Right atrium auricular region (tissue), 2 donors: ENCODE measurements at places on chromosomes 5 and 9. TPM values are rescaled to one million over a fixed set of nuclear protein-coding genes. Genes with fewer than 3 reads are reported as not detected.

Gene OR13C3
- not detected for total RNA-seq

DNA sequence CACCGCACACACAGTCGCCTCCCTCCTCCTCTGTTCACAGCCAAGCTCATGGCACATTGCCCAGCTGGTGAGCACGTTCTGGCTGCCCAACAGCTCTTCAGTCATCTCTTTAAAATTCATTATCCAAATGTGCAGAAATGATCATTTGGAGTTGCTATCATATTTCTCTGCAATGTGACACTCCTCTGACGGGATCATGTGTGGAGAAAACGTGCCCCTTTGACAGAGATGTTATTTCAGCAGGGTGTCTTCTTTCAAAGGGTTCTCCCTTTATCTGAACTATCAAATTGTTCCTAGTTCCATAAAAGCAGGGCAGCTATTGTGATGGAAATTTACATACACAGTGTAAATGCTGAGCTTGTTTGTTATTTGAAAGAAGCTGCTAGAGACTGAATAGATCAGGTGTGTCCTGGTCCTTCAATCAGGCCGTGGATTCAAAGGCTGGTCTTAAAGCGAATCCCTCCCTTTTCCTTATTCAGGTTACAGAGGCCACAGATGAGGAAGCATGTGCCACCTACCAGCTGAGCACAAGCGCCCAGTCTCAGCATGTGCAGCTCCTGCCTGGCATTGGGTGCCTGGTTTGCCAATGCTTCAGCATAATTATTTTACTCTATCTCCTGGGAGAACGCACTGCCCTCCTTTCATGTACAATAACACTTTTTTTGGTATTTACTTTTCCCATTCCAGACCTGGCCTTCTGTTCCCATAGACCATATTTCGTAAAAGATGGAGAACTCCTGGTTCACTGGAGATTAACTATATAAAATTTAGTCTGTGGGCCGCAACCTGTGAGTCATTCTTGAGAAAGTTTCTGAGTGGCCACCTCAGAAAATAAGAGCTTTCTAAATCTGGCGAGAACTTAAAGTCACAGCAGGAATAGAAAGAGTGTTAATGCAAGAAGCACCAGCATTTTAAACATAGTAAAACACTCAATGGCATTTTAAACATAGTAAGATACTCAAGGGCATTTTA lies 433.7 kb downstream of the ENC1 start:
- peak; percentile 67 for DNase-seq

DNA sequence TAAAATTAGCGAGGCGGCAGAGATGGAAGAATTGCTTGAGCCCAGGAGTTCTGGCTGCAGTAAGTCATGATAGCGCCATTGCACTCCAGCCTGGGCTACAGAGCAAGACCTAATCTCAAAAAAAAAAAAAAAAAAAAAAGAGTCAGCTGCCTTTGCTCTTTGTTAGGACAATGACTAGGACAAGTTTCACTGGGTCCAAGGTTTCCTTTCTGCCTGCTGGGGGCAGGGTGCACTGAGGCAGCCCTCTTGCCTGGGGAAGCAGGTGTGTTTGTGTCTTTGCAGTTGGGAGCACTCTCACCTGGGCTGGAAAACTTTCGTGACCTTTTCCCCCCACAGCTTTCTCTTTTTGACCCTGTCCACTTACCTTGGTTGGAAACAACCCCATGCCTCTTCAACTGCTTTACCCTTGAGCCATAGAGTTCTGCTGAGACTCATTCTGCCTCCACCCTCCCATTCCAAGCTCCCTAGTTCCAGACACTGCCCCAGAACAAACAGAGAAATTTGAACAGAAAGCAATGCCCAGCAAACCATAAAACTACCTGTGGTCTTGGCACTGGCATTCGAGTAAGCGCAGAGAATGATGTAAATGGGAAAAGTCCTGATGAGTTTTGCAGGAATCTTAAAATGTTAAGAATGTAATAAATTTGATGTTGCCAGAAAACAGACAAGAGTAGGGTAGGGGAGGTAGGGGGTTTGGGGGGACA lies 17.0 kb upstream of the MYO10 start:
- no peak for DNase-seq

DNA sequence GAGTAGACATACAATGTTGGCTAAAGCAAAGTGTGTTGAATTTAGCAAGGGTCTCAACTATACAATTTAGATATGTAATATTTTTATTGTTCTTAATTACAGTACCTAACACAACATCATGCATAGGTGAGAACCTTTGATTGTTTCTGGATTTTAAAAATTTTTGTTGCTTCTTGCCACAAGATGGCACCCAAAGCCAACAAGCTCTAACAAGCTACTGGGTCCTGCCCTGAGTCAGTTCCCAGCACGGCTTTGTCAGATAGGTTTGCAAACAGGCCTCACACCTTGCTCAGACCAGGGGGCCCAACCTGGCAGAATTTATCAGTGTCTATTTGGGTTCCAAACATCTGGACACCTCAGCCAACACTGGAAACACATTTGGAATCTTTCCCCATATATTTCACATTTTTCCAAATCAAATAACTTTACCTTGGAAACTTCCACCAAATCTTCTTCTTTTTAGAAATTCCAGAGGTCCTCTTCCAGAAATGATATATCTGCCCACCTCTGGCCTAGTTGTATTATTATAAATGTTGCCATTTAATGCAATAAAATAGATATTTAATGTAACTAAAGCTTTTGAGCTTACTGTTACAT lies 49.5 kb upstream of the EGFLAM start:
- no peak for DNase-seq

- DNase-seq: no peak
Measured at GRCh38 chr9:128384801-128385495, 13.8 kb downstream of the URM1 start.
